ENCODE measurements at places on chromosomes 12 and 14.

DNA sequence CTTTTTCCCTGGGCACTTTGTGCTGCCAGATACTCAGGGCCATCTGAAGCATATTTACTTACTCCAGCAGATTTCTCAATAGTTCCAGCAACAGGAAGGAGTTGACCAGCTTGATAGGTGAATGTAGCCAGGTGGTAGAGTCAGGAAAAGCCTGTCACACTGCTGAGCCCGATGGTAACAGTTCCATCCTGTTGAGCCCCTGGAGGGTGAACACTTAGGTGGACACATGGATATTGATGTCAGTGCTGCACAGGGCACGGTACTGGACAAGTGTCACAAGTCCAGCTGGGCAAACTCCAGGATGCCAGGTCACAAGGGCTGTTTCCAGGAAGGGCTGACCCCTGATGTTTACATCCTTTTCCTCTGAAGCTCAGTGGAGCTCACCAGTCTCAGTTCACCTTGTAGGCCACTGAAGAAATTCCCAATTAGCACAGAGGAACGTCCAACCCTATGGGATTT lies 2.3 kb upstream of the SMOC1 start:
- no peak for ATAC-seq

DNA sequence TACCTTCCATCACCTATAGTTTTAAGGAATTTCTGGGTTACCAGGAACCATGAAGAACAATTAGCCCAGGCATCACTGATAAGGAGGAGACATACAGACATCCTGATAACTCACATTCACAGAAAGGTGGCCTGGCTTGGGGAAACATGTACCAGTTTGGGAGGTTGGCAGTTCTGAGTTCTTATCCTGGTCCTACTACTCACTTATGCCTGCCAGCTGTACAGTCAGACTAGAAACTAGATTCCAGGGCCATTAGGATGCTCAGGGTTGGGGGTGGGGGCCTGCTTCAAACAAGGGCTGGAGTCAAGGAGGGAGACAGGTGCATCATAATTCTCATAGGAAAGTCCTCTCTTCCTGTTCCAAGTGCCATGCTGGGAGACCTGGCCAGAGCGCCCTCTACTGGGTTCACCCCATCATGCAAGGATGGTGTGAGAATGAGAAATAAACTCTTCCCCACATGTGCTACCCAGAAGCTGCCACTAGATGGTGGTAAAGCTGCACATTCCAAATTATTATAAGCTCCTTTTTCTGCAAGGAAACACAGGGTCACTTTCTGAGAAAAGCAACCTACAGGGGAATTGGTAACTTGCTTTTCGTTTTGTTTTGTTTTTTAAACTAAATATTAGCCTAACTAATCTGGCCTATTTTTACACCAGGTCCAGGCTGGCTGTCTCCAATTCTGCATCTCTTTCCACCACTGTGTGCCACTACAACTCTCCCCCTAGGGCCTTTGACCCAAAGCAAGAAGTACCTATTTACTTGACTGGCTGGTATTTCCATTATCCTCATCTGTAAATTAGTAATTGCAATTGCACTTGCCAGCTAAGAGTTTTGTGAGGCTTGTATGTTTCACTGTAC lies 14.5 kb downstream of the OAS2 start:
- ATAC-seq = peak; percentile 81

- no peak for ATAC-seq
Observed at GRCh38 chr14:103698380-103699260, 16.6 kb downstream of the XRCC3 start.

GRCh38 chr12:132675757-132676432 lies 11.2 kb downstream of the POLE start:
- no peak for ATAC-seq

GRCh38 chr14:97336816-97337215 lies 539.6 kb downstream of the VRK1 start:
- no peak for ATAC-seq

DNA sequence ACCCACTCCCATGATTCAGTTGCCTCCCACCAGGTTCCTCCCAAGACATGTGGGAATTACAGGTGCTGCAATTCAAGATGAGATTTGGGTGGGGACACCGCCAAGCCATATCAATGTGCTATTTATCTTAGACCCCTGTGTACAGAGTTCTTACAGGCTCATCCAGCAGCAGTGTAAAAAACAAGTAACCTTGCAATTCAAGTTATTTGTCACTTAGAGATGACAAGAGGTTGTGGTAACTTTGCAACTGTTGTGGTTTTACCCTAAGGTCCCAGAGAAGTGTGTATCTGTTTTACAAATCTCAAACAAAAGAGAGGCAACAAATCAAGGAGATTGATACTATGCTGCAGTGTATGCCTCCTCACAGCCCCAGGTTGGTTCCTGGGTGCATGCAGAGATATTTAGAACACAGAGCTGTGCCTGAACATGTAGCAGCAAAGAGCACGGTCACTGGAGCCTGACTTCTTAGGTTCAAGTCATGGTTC lies 11.5 kb upstream of the HELB start:
- ATAC-seq = no peak

Measured in SK-N-SH treated with all-trans-retinoic acid at 6 μM for 48 hours (cell line).